Stimulated activated CD4-positive, alpha-beta T cell treated with anti-CD3 and anti-CD28 coated beads, Interleukin-1b, Interleukin-23, amount 100 ng/mL, for 4 hours (primary cell): ENCODE measurements at places on chromosomes 4 and X.

DNA sequence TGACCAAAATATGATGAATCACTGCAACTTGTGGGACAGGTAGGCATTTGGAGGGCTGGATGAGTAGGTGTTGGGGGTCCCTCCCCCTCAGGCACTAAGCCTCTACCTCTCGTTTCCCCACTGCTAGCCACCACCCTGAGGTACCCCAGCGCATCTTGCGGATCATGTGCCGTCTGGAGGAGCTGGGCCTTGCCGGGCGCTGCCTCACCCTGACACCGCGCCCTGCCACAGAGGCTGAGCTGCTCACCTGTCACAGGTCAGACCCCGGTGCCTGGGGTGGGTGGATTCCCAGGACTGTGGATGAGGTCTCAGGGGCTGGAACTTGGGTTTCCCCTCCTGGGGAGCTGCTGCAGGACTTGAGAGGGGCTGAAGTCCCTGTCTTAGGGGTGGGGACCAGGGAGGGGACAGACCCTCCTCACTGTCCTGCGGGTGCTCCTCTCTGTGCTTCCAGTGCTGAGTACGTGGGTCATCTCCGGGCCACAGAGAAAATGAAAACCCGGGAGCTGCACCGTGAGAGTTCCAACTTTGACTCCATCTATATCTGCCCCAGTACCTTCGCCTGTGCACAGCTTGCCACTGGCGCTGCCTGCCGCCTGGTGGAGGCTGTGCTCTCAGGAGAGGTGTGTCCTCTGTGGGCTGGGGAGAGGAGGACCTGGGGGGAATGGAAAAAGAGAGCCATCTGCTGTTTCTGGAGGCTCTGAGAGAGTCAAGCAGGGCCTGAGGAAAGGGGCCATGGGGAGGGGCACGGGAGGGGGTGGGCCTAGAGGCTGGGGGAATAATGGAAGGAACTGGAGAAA, 10.1 kb upstream of the ERAS start:
- DNase-seq = no peak

- DNase-seq = no peak
These were observed 4.1 kb upstream of the CTBP1 start for GRCh38 chr4:1252928-1253492.

DNA sequence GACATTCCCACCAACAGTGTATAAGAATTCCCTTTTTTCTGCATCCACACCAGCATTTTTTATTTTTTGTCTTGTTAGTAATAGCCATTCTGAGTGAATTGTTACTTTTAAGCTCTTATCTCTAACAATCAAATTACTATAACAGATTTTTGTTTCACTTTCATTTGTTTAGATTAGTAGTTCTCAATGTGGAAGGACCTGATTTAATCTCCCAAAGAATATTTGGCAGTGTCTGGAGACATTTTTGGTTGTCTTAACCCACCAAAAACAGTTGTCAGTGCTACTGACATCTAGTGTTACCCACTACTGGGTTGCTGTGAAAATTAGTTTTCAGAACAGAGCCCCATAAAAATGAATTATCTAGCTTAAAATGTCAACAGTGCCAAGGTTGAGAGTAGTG, 37.9 kb downstream of the RUFY3 start:
- no peak for DNase-seq

GRCh38 chrX:39296472-39296871, 495.2 kb downstream of the MID1IP1 start:
- no peak for DNase-seq

DNA sequence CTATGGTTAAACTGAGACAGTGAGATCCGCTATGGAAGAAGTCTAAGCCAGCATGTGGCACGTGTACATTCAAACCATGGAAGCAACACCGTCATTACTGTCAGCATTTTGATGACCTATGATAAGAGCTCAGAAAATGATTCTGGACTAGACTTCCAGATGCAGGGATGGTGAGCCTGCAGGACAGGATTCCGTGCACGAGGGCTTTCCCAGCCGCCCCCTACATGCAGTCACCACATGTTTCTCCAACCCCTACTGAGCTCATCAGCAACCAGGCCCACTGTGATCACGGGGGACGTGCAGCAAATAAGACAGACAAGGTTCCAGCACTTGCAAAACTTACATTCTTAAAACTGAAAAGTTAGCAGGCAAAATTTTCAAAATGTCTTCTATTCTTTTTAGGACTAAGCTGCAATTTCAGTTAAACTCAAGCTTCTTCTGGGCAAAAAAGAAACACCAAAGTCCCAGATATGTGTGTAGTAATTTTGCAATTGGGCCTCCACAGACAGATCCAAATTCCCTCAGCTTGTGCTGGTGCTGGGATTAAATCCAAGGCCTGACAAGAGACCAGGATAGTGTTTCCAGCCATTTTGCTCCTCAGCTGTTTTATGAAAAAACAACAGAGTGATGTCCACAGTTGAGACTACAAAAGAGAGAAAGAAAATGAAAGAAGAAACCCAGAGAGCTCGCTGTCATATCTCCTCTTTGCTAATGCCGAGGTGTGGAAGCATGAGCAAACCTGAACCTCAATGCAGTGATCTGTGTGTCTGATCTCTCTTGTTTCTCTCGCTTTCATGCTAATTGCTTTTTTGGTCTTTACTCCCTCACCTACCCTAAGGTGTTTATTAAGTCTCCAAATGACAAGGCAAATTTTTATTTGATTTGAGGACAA, 118.2 kb downstream of the AFAP1 start:
- no peak for DNase-seq

DNA sequence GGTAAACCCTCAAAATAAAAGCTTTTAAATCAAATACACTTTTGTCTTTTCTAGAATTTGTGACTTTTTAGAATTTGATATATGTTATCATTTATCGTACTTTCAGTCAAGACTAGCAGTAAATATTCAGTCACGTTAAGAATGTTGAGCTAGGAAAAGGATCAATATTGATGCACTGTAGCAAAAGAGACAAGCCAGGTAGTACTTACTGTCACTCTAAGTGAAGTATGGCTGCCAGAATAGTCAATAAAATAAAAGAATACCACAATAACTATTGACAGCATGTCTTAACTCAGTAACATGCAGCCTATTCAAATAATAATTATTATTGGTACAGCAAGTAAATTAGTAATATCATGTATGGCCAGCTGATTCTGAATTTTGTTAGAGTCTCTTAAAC, 43.6 kb upstream of the GPRIN3 start:
- DNase-seq = no peak

- DNase-seq = no peak
These were observed 43.4 kb upstream of the OGT start for GRCh38 chrX:71489540-71489939.
